ENCODE measurements at places on chromosomes 5 and 9. TPM values are rescaled to one million over a fixed set of nuclear protein-coding genes. Genes with fewer than 3 reads are reported as not detected.

GRCh38 chr5:133343196-133343595 lies 269.1 kb downstream of the FSTL4 start:
- DNase-seq: no peak

- no peak for DNase-seq
These were observed 1717.9 kb downstream of the EFNA5 start for GRCh38 chr5:105952875-105953274.

DNA sequence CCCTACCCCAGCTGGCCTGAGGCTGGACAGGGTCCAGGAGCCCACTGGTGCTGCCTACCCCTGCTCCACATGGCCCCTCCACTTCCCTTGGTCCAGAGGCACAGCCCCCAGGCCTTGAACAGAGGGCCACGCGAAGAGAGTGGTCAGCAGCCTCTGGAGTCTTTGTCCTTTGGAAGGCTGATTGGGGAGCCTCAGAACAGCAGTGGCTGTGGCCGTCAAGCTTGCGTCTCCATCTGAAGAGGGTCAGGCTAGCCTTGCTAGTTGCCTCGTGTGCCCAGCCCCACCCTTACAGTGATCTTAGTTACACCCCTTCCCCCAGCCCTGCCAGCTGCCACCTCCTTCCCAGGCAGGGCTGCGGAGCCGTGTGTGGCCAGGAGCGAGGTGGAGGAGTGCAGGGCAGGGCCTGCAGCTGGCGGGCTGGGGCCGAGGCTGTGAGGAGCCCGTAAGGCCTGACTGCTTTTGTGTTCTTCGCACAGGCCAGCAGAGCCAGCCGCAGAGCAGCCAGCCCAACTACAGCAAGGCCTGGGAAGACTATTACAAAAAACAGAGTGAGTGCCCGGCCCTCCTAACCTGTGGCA lies 30.1 kb upstream of the PRDM12 start:
- no peak for DNase-seq

GRCh38 chr9:105392531-105392930 lies 55.3 kb upstream of the FSD1L start:
- DNase-seq: no peak

DNA sequence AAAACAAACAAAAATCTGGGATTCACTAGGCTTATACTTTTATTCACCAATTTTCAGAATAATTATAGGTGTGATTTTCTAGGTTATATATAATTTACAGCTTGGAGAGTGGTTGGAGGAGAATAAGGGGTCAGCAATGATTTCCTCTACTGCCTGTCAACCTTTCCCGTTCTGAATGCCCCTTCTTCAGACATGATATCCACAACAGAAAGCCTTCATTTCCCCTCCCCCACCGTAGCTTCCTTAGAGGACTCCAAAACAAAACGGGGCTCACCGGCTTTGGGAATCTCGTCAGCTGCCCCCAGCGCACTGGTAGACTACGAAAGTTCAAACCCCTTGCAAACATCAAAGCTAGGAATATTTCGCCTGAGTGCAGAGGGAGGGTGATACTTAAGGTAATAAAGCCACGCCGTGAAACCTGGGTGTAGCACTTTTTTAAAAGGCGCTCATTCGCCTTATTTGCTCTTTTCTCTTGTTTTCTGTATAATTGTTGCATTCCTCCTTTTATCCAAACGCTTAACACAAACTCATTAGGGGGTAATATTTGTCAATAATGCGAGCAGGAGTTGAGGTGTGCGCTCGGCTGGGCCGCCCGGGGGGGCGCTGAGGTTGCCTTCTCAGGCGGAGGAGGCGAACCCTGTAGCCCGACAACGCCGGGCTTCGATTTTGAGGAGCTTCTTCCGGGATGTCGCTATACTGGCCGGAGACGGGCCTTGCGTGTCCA lies 2.4 kb downstream of the OTP start:
- DNase-seq: no peak

- no peak for DNase-seq
These were observed 1793.8 kb upstream of the WWC1 start for GRCh38 chr5:166497496-166498104.

DNA sequence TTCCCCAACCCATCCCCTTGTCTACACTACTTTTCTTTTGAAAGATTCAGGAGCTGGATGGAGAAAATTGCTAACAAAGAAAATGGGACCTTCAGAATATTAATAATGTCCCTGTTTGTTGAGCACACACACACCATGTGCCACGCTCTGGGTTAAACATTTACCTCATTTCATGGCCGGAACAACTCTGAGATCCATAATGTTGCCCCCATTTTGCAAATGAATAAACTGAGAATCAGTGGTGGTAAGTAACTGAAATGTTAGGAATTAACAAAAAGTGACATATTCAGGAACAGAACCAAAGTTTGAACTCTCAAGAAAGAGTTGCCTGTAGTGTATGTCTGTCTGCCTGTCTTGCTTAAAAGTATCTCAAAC lies 51.4 kb upstream of the SMAD5 start:
- no peak for DNase-seq

DNA sequence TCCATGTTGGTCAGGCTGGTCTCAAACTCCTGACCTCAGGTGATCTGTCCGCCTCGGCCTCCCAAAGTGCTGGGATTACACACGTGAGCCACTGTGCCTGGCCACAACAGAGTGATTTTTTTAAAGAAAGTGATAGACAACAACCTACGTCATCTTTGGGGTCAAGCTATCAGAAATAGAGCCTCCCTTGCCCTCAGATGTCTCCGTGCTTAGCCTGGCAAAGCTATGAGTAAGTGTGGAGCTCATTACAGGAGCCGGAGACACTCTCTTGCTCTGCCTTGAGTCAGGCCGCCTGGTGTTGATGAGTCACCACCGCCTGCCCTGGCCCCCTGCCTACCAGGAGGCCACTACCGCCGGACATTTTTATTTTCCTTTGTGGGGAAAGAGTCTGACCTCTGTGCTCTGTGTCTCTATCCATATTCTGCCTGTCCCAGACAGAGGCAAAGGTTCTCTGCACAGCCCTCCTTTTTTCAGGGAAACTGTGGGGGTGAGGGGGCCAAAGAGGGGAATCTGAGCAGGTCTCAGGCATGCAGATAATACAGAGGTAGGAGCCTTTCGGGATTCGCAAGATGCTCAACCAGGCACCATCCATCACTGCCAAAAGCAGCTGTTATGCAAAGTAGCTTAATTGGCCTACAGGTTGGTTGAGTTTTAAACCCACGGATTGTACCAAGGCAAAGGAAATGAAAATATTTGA lies 123.7 kb upstream of the CPEB4 start:
- DNase-seq: no peak

GRCh38 chr9:111759762-111760639 lies 34.7 kb downstream of the SHOC1 start:
- DNase-seq: peak; percentile 37

- no peak for DNase-seq
These were observed 26.9 kb upstream of the ANXA6 start for GRCh38 chr5:151184316-151185042.

The POLE3 gene
- polyA plus RNA-seq: 68.1 TPM

The ATP10B gene
- 0.35 TPM for polyA plus RNA-seq

The HACD4 gene
- 2.9 TPM for polyA plus RNA-seq

The FOXD4L3 gene
- polyA plus RNA-seq: not detected

The CERT1 gene
- 65.5 TPM for polyA plus RNA-seq

The CCDC183 gene
- polyA plus RNA-seq: 3.7 TPM

The ELOVL7 gene
- 20.8 TPM for polyA plus RNA-seq

All from left renal cortex interstitium (tissue), 4 donors.